ENCODE measurements at places on chromosomes 5 and 9.

- no peak for DNase-seq
These were observed 105.1 kb downstream of the MED10 start for GRCh38 chr5:6273090-6273735.

GRCh38 chr9:130555968-130556367 is 23.4 kb upstream of the FUBP3 start:
- DNase-seq, result peak; percentile 46

- DNase-seq, result no peak
These were observed 13.2 kb upstream of the ZBTB43 start for GRCh38 chr9:126791406-126792230.

GRCh38 chr9:1917396-1917935 is 97.7 kb upstream of the SMARCA2 start:
- DNase-seq, result no peak
